ENCODE measurements at places on chromosomes 7 and 10.

DNA sequence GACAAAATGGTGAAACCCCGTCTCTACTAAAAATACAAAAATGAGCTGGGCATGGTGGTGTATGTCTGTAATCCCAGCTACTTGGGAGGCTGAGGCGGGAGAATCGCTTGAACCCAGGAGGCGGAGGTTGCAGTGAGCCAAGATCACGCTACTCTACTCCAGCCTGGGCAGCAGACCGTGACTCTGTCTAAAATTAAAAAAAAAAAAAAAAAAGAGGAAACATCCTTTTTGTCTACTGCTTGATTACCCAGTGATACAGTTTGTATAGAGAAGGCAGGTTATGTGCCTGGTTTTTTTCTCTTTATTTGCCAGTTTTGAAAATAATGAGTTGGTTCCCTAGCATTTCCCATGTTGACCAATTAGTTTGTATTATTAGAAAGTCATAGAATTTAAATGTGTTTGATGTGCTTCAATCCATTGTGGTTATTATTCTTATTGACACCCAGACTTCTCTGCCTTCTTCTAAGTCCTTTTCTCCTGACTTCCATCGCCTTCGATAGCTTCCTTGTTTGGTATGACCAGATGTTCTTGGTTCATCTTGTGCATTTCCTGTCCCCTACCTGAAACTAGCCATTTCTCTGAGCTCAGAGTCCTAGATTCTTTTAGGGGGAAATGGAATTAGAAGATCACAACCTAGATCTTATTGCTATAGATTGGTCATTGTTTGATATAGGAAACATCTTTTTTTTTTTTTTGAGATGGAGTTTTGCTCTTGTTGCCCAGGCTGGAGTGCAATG lies 43.2 kb downstream of the VKORC1L1 start:
- DNase-seq, result no peak

DNA sequence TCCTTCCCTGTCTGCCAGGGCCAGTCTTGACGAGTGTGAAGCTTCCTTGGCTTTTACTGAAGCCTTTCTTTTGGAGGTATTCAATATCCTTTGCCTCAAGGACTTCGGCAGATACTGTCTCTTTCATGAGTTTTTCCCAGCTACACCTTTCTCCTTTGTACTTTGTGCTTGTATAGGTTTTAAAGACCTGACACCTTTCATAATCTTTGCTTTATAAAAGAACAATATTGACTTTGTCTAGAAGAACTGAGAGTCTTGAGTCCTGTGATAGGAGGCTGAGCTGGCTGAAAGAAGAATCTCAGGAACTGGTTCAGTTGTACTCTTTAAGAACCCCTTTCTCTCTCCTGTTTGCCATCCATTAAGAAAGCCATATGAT lies 41.3 kb upstream of the CC2D2B start:
- DNase-seq, result no peak

GRCh38 chr10:82190432-82191260 lies 315.7 kb downstream of the NRG3 start:
- DNase-seq, result no peak

GRCh38 chr10:123997486-123998196 lies 95.8 kb downstream of the CHST15 start:
- DNase-seq, result no peak

GRCh38 chr10:69434169-69434568 lies 17.1 kb upstream of the TSPAN15 start:
- DNase-seq, result no peak

DNA sequence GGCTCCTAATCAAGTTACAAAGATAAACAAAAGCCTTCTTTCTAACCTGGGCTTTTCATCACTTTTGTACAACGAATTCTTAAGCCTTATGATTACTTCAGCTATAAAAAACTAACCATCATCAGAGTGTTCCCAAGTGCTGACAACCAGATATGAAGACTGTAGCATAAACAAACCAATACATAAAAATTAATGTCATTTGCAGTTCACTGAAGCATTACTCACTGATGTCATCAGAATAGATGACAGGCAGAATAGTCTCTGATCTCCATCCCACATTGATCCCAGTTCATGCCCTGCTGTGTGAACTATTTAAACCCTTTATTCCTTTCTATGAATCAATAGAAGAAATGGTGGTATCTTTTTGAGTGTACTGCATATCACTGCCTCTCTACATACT lies 84.4 kb downstream of the DNAJC1 start:
- DNase-seq, result no peak

DNA sequence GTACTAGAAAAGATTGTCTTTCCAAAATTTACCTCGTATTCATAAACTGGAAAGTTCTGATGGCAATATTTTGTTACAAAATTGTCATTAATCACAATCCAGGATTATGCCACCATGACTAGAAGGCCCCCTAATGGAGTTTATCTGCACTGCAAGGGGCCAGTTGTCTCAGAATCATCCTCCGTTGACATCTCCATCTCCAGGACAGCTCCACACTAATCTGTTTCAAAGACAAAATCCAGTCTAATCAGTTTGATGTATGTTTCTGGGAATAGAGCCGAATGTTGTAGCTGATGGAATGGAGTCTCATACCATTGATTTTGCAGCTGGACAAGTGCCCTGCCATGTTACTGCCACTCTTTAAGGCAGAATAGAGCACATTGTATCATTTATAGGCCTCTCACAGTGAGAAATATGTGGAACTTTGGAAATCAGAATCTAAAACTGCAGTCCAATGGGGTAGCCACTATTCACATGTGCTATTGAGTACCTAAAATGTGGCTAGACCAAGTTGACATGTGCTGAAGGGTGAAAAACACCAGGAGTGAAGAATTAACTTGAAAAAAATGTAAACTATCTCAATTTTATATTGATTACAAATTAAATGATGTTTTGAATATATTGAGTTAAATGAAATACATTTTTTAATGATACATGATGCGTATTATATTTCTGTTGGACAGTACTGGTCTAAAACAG lies 38.3 kb upstream of the TOMM7 start:
- DNase-seq, result no peak

- DNase-seq, result no peak
Observed at GRCh38 chr7:81415181-81415580, 354.7 kb downstream of the HGF start.

Data from activated CD4-positive, CD25-positive, alpha-beta regulatory T cell (primary cell).